Stimulated activated CD4-positive, alpha-beta T cell treated with anti-CD3 and anti-CD28 coated beads, Interleukin-4, amount 100 ng/mL, for 4 hours (primary cell): ENCODE measurements at places on chromosomes 1 and 21.

GRCh38 chr1:1021010-1021919 is 1.3 kb downstream of the AGRN start:
- no peak for DNase-seq

DNA sequence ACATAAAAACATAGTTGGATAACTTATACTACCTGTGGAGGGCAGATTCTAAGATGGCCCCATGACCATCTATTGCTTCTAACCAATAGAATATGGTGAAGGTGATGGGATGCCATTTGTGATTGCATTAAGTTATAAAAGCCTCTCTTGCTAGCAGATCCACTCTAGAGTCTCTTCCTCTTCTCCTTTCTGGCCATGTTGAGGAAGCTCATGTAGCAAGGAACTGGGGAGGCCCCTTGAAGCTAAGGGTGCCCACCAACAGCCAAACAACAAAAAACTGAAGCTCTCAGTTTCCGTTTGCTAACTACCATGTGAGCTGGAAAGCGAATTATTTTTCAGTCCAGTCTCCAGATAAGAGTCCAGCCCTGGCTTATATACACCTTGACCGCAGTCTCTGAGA is 16.0 kb upstream of the AGO1 start:
- DNase-seq: no peak

- no peak for DNase-seq
Measured at GRCh38 chr1:205395616-205396015, 26.2 kb downstream of the LEMD1 start.

GRCh38 chr1:84061336-84061735 is 62.4 kb upstream of the TTLL7 start:
- no peak for DNase-seq
